Natural killer cell treated with Interleukin-12 subunit alpha and Interleukin-12 subunit beta and Interleukin-15 and Interleukin-18, amount 100 ng/mL, for 72 hours (primary cell): ENCODE measurements at places on chromosomes 6 and 20. TPM values are rescaled to one million over a fixed set of nuclear protein-coding genes. Genes with fewer than 3 reads are reported as not detected.

DNA sequence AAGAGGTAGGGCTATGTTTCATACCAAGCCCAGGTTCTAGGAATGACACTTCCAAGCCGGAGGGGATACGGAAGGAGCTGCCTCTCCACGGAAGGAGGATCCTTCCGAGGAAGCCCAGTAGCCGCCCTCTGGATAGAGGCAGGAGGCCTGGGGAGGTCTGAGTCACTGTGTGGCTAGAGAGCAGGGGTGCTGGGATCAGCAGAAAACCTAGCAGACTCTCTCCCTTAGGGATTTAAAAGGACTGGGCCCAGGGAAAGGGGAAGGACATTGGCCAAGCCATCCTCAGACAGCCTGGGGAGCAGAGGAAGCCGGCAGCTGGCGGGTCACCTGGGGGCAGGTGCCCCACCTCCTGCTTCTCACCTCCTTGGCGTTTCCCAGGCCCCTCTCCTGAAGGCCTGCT lies 36.6 kb upstream of the NFATC2 start:
- no peak for DNase-seq
- H3K36me3 ChIP-seq: peaks cover 5% of the 10 kb centered on the region
- no peak overlapping the region for H3K4me3 ChIP-seq
- H3K4me1 ChIP-seq: no peaks in the 10 kb centered on the region

GRCh38 chr20:49603209-49603627 lies 35.3 kb upstream of the PTGIS start:
- no peak overlapping the region for H3K27ac ChIP-seq
- H3K4me3 ChIP-seq: no peak overlapping the region
- H3K27me3 ChIP-seq: peaks cover 2% of the 10 kb centered on the region
- DNase-seq: peak; percentile 59
- no peaks in the 10 kb centered on the region for H3K4me1 ChIP-seq

GRCh38 chr20:38179846-38180245 lies 14.8 kb upstream of the TGM2 start:
- no peaks in the 10 kb centered on the region for H3K4me1 ChIP-seq
- H3K36me3 ChIP-seq: no peaks in the 10 kb centered on the region
- peak; percentile 8 for DNase-seq
- no peak overlapping the region for H3K27ac ChIP-seq

DNA sequence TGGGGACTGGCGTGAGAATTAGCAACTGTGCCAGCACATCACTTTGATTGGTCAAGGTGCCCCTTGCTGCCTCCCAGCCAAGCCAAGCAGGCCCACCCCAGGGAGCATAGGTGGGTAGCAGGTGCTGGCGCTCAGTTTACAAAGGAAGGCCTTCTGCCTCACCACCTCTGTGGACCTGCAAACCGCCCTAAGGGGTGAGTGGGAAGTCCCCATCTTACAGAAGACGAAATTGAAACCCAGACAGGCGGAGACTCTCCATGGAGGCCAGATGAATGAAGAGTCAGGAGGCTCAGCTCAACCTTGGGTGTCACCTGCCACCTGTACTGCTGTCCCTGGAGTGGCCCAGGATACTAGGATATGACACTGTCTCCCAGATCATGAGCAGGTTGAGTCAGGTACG lies 21.5 kb upstream of the MAS1L start:
- no peaks in the 10 kb centered on the region for H3K4me1 ChIP-seq
- H3K27ac ChIP-seq: no peak overlapping the region
- H3K36me3 ChIP-seq: no peaks in the 10 kb centered on the region
- no peak for DNase-seq

DNA sequence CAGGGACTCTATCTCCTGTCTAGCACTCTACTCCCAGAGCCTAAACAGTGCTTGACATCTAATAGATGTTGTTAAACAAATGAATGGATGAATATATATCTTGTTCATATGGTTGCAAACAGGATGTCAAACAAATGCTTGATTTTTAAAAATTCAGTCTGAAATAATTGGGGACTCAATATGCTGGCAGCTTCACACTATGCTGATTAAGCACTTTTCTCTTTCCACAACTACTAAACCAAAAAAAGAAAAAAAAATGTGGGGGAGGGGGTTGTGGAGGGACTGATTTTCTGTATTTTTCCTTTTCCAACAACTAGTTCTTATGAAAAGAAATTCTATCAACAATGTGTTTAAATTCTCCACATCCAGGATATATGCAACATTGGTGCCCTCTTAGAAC lies 42.9 kb downstream of the SF3B5 start:
- DNase-seq: no peak
- no peaks in the 10 kb centered on the region for H3K27me3 ChIP-seq
- H3K4me1 ChIP-seq: peaks cover 30% of the 10 kb centered on the region
- no peak overlapping the region for H3K4me3 ChIP-seq
- H3K36me3 ChIP-seq: no peaks in the 10 kb centered on the region

DNA sequence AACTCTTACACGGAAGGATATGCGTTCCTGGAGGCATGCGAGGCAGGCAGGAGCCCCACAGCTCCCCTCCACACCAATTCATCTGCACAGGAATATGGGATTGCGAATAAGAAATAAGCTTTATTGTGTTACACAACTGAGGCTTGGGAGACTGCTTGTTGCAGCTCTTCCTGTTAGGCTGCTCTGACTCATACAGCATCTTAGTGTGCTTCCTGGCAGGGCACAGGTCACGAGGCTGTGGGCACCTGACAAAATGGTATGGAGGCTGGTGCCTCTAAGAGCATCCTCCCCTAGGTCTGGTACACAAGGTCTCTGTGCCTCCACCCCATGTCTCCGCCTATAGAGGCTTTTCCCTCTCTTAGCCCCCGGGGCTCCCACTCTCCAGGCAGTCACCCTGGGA lies 6.8 kb downstream of the SLC22A3 start:
- no peak overlapping the region for H3K27ac ChIP-seq
- no peak overlapping the region for H3K4me3 ChIP-seq
- H3K4me1 ChIP-seq: peaks cover 5% of the 10 kb centered on the region

DNA sequence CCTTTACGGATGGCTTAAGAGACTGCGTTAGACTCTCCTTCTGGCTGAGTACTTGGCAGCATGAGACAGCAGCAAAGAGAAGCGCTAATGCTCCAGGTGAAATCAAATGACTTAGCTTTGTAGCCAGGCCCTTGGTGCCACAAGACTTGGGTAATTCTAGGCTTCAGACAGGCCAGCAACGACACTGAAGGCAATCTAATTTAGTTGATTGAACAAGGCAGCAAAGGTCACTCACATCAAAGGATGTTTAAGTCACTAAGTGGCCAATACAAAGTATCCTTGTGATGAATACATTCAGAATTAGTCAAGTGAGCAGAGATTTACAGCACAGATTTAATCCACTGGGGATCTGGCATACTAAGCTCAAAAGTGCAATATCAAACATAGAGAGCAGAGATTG lies 113.2 kb downstream of the FAM83B start:
- H3K36me3 ChIP-seq: no peaks in the 10 kb centered on the region
- peaks cover 6% of the 10 kb centered on the region for H3K4me1 ChIP-seq
- H3K27me3 ChIP-seq: no peaks in the 10 kb centered on the region
- no peak overlapping the region for H3K27ac ChIP-seq
- H3K4me3 ChIP-seq: no peak overlapping the region

DNA sequence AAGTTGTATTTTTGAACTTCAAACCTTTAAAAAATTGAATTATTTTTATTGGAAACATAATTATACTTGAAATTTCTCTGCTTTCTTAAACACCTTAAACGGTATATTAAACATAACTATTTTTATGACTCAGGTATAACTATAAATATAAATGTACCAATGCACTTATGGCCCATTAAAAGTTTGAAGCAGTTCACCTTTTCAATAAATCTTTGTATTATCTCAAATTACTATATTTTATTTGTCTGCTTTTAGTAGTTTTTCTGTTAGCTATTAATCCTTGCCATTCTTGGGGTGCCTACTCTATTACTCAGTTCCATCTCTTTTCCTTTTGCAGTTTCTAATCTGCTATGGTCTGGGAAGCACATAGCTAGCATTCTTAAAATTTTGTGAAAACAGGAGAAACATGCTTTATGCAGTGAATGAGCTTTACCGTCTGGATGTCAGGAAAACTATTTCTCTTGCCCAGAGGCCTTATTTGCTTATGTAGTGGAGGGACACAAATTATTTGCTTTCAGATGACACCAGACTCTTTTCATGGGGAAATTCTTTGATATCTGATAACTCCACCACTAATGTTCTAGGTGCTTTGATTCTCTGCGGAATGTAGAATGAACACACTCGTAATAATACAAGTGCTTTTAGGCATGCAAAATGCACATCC lies 378.9 kb upstream of the CITED2 start:
- H3K4me1 ChIP-seq: no peaks in the 10 kb centered on the region
- H3K27me3 ChIP-seq: peaks cover 3% of the 10 kb centered on the region
- H3K36me3 ChIP-seq: no peaks in the 10 kb centered on the region
- no peak overlapping the region for H3K27ac ChIP-seq
- H3K4me3 ChIP-seq: no peak overlapping the region

DNA sequence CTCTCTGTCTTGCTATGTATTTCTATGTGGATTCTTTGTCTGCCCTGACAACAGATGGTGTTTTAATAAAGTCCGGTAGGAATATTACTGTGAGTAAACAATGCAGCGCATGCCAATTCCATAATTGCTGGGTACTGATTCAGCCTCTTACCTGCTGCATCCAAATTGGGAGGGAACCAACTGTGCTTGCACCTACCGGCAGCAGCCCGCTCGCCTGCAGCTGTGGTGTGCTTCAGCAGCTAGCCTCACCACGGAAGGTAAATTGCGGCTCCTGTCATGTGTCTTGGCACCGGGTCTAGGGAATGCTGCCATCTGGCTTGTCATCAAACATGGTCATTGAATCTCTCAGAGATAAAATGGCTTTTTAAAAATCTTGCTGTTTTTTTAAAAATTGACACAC lies 704.8 kb upstream of the SLC35B3 start:
- DNase-seq: no peak
- H3K4me1 ChIP-seq: no peaks in the 10 kb centered on the region

DNA sequence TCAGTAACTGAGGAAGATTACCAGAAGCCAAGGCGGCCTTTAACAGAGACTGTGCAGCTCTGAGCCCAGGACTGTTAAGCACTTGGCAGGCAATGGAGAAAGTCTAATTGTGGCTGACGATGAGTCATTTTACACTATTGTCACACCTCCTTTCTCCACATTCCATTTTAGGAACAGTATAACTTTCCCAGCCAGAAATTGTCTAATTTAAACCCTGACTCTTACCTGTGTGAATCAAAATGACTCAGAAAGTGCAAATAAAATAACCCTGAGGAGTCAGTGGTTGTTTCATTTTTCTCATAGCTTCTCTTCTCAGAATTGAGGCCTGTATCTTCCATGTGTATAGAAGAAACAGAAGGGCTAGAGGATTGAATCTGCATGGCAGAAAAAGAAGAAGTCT lies 40.0 kb upstream of the OPN5 start:
- no peaks in the 10 kb centered on the region for H3K36me3 ChIP-seq
- no peak overlapping the region for H3K27ac ChIP-seq
- no peak overlapping the region for H3K4me3 ChIP-seq
- H3K27me3 ChIP-seq: no peaks in the 10 kb centered on the region
- H3K4me1 ChIP-seq: no peaks in the 10 kb centered on the region
- DNase-seq: no peak

DNA sequence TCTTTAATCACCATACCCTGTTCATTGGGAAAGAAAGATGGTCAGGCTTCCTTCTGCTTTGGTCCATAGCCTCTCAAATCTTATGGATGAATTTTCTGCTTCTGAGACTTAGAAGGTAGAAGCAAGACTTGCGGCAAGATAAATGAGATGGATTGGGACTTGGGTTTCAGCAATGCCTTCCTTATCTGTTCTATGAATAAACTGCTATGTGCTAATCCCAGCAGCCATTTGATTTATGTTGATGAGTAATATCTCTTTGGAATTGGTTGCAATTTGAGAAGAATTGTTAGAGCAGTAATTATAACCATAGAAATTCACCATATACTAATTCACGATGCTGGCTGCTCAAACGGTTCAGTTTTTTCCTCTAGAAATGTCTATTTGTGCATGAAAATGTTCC lies 48.3 kb downstream of the TXLNB start:
- no peak overlapping the region for H3K27ac ChIP-seq
- H3K36me3 ChIP-seq: no peaks in the 10 kb centered on the region
- H3K27me3 ChIP-seq: no peaks in the 10 kb centered on the region
- peaks cover 12% of the 10 kb centered on the region for H3K4me1 ChIP-seq
- no peak for DNase-seq
- no peak overlapping the region for H3K4me3 ChIP-seq

- no peak overlapping the region for H3K27ac ChIP-seq
- DNase-seq: no peak
- H3K36me3 ChIP-seq: no peaks in the 10 kb centered on the region
Observed at GRCh38 chr6:125474061-125474460, 172.3 kb upstream of the HDDC2 start.

DNA sequence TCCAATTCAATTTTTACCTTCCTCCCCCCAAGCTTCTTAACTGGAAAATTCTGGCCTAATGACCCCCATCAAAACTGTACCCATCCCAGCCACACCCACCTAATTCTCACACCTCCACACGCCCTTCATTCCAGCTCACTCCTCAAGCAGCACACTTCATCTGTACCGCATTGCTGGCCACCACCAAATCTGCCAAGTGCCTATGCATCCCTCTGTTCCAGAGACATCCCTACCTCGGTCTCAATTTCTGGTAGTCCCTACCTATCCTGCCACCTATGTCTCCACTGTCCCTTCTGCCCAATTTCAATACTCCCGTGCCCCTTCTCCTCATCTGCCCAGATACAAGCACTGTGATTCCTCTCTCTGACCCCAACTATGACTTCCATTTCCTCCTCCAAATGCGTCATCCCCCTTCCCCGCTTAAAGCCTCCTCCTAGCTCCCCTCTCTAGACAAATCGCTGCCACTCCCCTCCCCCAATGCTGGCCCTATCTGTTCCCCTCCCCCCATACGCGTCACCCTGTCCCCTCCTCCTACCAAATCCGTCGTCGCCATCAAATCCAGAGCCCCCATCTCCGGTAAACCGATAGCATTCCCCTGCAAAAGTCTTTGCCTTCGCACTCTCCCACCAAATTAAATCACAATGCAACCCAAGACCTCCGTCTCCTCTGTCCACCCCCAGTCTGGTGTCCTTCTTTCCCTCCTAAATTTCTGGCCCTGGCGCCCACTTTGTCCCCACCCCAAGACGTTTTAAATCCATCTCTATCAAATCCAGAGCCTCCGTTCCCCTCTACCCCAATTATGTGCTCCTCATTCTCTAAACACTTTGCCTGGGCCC lies 1.2 kb downstream of the MTCH1 start:
- H3K4me1 ChIP-seq: peaks cover 33% of the 10 kb centered on the region
- no peaks in the 10 kb centered on the region for H3K27me3 ChIP-seq
- DNase-seq: no peak
- H3K27ac ChIP-seq: no peak overlapping the region

DNA sequence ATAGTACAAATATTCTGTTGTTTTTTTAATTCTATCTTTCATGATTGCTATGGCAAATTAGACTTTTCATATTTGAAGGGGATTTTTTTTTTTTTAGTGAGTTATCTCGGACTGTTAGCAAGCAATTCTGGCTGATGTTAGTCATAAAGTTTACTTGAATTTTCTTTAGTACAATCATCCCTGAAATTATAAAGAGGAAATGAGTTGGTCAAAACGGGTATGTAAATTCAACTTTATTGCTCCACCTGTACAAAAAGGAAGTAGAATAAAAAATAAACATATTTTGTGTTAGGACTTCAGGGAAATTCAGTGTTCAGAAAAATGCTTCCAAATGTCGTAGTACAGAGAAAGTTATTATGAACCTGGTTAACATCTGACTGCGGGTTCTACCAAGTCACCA lies 40.3 kb downstream of the PPP1R14C start:
- no peaks in the 10 kb centered on the region for H3K36me3 ChIP-seq
- no peak for DNase-seq
- peaks cover 14% of the 10 kb centered on the region for H3K27me3 ChIP-seq
- H3K27ac ChIP-seq: no peak overlapping the region

The IDH3B gene
- total RNA-seq: 114 TPM

The RAET1G gene
- total RNA-seq: 0.43 TPM

The PTGIS gene
- total RNA-seq: not detected

The C20orf144 gene
- total RNA-seq: 0.12 TPM

The MCCD1 gene
- total RNA-seq: not detected

The MTFR2 gene
- total RNA-seq: 26.1 TPM

The TOMM34 gene
- total RNA-seq: 25.1 TPM

The VGLL2 gene
- total RNA-seq: not detected

The GSTA2 gene
- total RNA-seq: not detected
